ENCODE measurements at places on chromosomes 2 and 18. TPM values are rescaled to one million over a fixed set of nuclear protein-coding genes. Genes with fewer than 3 reads are reported as not detected.

CROCC2 gene
- total RNA-seq: not detected

MYO5B gene
- total RNA-seq: 1.6 TPM

LYPD1 gene
- 0.32 TPM for total RNA-seq

ROCK1 gene
- total RNA-seq: 61.8 TPM

TMEM37 gene
- 56.4 TPM for total RNA-seq

CGREF1 gene
- total RNA-seq: 11.0 TPM

AGXT gene
- 0.32 TPM for total RNA-seq

RUFY4 gene
- 0.42 TPM for total RNA-seq

INSIG2 gene
- 21.5 TPM for total RNA-seq

PIEZO2 gene
- 3.1 TPM for total RNA-seq

GPR155 gene
- total RNA-seq: 8.9 TPM

NLRC4 gene
- 7.9 TPM for total RNA-seq

LYPD6B gene
- not detected for total RNA-seq

SPATS2L gene
- 81.3 TPM for total RNA-seq

PLGLB2 gene
- 0.93 TPM for total RNA-seq

DSG4 gene
- total RNA-seq: not detected

MARCHF7 gene
- 72.5 TPM for total RNA-seq

SLC20A1 gene
- 46.5 TPM for total RNA-seq

DYSF gene
- 54.1 TPM for total RNA-seq

SPP2 gene
- total RNA-seq: not detected

DES gene
- 62.5 TPM for total RNA-seq

TMEM178A gene
- total RNA-seq: 1.5 TPM

MAP3K19 gene
- not detected for total RNA-seq

MYCN gene
- 0.29 TPM for total RNA-seq

POTEI gene
- not detected for total RNA-seq

SMYD1 gene
- total RNA-seq: not detected

Measured in mesenteric fat pad (tissue), 1 donor.